Stimulated activated CD4-positive, alpha-beta T cell treated with anti-CD3 and anti-CD28 coated beads, Interleukin-4, amount 100 ng/mL, for 1 hour (primary cell): ENCODE measurements at places on chromosomes 12 and 14.
A peak's percentile ranks its signal among the peaks of the same experiment; 100 is the strongest.

GRCh38 chr14:54728700-54729527 lies 162.0 kb downstream of the SAMD4A start:
- DNase-seq, result no peak

- DNase-seq, result no peak
These were observed 25.0 kb downstream of the NTF3 start for GRCh38 chr12:5456906-5457305.

- DNase-seq, result no peak
These were observed 863.2 kb downstream of the LRFN5 start for GRCh38 chr14:42469637-42470426.

GRCh38 chr12:21151184-21151583 lies 20.2 kb downstream of the SLCO1B1 start:
- DNase-seq, result no peak

DNA sequence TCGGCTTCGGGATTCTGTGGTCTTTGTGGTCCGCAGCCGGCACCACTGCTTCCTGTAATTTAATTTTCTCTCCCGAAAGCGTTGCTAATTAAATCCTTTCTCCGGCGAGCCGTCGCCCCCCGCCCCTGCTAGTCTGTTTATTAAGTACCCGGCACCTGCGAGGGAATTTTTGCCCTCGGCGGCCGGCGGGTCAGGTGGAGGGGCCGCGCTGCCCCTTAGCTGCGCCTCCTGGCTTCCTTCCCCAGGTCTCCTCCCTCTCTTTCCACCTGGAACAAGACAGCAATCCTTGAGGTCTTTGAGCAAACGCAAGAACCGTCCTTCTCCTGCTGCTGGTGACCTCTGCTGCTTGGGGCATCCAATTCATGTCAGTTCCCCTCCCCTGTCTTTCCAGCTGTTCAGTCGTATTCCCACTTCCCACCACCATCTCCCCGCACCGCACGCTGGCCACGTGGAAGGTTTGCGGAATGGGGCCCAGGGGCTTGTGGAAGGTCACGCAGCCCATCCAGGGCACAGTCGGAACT lies 16.2 kb downstream of the ZDHHC22 start:
- no peak for DNase-seq

- peak; percentile 60 for DNase-seq
These were observed 18.0 kb upstream of the DYRK2 start for GRCh38 chr12:67630373-67631088.

DNA sequence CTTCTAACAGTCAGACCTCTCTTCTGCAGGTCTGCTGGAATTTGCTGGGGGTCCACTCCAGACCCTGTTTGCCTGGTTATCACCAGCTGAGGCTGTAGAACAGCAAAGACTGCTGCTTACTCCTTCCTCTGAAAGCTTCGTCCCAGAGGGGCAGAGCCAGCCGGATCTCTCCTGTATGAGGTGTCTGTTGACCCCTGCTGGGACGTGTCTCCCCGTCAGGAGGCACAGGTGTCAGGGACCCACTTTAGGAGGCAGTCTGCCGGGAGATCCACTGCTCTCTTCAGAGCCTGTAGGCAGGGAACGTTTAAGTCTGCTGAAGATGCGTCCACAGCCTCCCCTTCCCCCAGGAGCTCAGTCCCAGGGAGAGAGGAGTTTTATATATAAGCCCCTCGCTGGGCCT lies 125.1 kb downstream of the SOX5 start:
- no peak for DNase-seq

GRCh38 chr12:64192644-64193444 lies 29.3 kb downstream of the KICS2 start:
- DNase-seq, result no peak

DNA sequence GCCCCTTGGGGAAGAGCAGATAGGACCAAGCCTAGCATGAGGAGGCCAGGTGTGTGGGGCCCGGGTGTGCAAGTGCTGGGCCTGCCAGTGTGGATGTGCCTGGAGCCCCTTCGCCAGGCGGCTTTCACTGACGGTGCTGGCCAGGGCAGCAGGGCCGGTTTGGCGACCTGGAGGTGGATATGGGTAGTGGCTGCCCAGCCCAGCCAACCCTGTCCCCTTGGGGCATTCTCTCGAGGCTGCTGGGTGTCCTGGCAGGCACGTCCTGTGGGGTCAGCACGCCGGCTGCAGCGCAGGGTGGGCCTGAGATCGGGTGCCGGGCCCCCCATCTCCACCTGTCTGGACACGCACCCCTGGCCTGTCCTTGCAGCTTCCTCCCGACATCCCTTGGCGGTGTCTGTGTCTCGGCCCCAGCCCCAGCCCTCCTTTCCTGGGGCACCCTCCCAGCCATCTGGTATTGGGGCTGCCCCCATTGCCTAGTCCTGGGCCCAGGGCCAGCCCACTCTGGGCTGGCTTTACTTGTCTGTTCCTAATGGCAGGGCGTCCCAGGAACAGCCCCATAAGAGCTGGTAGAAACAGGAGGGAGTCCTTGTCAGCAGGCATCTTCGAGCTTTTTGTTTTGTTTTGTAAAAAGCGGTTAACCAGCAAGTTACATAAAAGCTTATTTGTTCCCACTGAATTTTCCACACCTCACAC lies 7.2 kb upstream of the CRIP2 start:
- DNase-seq, result no peak

GRCh38 chr12:32567296-32567674 lies 111.8 kb upstream of the DNM1L start:
- no peak for DNase-seq

DNA sequence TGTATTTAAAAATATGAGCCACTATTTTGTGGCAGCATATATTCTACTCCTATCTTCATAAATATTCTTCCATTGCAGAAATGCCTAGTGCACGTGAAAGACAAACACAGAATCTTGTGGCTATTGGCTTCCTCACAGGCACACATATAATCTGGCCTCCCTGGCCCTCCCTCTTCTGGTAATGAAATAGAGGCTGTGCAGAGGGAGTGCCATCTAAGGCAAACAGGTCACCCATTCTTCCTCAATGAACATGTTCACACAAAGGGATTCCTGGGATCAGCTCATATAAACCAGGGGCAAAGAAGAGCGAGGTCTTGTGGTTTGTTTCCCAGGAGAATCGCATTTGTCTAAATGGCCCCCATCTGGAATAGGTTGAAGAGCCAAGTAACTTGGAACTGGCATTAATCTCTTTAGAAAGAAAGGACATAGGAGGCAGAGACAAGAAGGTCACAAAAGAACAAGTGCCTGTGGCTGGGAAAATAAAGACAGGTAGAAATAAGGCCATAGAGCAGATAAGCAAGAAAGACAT lies 171.6 kb upstream of the PTPRQ start:
- DNase-seq, result no peak

GRCh38 chr12:7012024-7012607 lies 6.2 kb downstream of the LPCAT3 start:
- no peak for DNase-seq

GRCh38 chr12:293199-293598 lies 30.6 kb upstream of the SLC6A13 start:
- no peak for DNase-seq

GRCh38 chr14:95054346-95055280 lies 102.7 kb downstream of the DICER1 start:
- no peak for DNase-seq
